ENCODE measurements at places on chromosomes 11 and 22. TPM values are rescaled to one million over a fixed set of nuclear protein-coding genes. Genes with fewer than 3 reads are reported as not detected.

ZBED5 gene
- 54.1 TPM for total RNA-seq

DNA sequence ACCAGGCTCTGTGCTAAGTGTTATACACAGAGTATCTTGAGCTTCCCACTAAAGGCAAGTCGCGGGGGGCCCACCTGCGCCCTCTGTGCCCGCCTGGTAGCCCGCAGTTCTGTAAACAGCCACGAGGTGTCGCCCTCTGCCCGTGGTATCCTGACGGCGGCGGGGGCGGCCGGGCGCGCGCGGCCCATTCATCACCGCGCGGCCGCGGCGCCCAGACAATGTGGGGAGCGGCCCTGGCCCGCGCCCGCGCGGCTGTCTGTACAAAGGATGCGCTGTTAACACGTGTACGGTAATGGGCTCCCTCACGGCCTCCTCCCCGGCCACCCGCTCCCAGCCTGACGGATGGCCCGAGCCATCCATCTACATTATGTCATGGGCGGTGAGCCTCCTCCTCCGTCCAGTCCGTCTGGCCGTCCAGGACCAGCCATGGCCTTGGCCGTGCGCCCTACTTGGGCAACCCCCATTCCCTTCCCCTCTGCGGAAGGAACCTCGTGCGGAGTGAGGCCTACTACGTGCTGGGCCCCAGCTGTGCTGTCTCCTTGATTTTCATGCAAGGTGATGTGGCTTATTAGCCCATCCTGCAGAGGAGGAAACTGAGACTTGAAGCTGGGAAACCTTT is 99.4 kb downstream of the MIAT start:
- peak overlapping the region; percentile 52 for H3K4me3 ChIP-seq
- H3K27ac ChIP-seq = no peak overlapping the region
- no peaks in the 10 kb centered on the region for H3K27me3 ChIP-seq
- peak; percentile 84 for DNase-seq
- no peaks in the 10 kb centered on the region for H3K36me3 ChIP-seq

CHST1 gene
- total RNA-seq = 1.7 TPM

DNA sequence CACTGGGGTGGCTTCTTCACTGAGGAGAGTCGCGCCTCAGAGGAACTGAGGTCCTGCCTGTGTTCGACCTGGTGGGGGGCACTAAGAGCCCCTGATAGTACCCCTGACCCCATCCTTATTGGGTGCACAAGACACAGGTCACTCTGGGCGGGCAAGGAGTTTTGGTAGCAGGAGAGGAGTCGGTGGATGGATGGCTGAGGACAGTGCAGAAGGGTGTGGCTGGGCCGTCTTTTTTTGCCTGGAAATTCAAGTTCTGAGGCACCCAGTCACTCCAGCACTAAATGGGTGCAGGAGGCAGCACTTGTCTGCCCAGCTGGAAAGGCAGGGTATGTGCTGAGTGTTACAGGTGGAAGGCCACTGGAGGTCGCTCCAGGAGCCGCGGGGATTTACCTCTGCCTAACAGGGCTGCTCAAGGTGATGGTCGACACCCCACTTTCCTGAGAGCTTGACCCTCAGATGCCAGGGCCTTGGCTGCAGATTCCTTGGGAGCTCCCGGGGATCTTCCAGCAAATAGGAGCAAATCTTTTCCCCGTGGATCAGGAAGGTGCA is 960 bp downstream of the TSSC4 start:
- no peak overlapping the region for H3K27ac ChIP-seq
- peaks cover 6% of the 10 kb centered on the region for H3K4me1 ChIP-seq
- no peaks in the 10 kb centered on the region for H3K27me3 ChIP-seq
- H3K36me3 ChIP-seq = no peaks in the 10 kb centered on the region
- peak overlapping the region; percentile 96 for H3K4me3 ChIP-seq
- DNase-seq = no peak

DNA sequence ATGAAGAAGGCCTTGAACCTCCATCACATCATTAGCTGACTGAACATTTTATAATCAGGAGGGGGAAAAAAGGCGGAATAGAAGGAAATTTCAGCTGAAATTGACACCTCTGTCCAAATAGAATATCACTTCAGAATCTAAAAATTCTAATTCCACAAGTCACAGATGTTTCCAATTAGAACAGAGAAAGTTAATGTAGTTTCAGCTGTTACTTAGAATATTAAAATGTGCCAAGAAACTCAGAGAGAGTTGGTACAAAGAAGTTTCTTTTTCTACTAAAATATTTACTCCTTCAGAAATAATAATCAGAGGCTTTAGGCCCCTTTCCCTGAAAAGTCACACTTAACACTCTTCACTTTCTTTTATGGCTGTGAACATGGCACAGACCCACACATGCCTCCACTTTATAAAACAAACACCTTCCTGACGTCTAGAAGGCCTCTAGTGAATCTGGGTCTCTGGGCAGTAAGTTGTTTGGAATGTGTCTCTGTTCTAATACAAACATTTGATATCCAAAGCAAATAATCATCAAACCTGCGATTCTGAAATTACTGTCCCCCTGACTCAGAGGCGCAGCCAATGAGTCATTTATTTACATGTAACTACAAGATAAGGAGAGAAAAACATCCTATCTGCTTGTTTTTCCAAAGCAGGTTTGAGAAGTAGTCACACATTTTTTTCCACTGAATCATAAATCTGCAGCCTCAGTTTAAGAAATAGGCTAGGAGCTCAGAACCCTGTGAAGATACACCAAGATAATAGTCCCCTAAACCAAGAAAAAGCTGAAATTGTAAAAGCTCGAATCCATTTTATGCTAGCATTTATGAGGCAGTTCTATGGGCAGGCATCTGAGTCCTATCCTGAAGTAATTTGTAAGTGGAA is 148.4 kb downstream of the ME3 start:
- no peak overlapping the region for H3K27ac ChIP-seq
- H3K4me3 ChIP-seq = no peak overlapping the region
- DNase-seq = no peak
- H3K36me3 ChIP-seq = no peaks in the 10 kb centered on the region
- no peaks in the 10 kb centered on the region for H3K27me3 ChIP-seq

OR51B2 gene
- total RNA-seq = not detected

- no peak overlapping the region for H3K4me3 ChIP-seq
- H3K27ac ChIP-seq = no peak overlapping the region
- no peaks in the 10 kb centered on the region for H3K27me3 ChIP-seq
Measured at GRCh38 chr11:86517557-86517956, 142.9 kb downstream of the CCDC81 start.

- no peak overlapping the region for H3K27ac ChIP-seq
- H3K4me3 ChIP-seq = no peak overlapping the region
- no peaks in the 10 kb centered on the region for H3K27me3 ChIP-seq
- no peak for DNase-seq
Measured at GRCh38 chr11:17588166-17588565, 41.1 kb downstream of the OTOG start.

DNA sequence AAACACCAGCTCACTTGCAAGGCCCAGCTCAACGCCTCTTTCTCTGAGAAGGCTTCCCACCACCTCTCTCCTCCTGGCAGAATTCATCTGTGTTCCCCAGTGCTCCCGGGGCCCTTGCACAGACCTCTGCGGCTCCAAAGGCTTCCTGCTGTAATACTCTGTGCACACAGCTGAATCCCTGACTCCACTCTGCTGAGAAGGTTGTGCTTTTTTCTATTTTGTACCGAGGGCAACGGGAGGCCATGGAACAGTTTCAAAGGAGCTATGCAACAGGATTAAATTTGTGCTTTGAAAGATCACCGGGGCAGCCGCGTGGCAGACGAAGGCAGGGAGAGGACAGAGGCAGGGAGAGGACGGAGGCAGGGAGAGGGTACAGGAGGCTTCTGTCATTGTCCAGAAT is 49.2 kb upstream of the SYT7 start:
- no peaks in the 10 kb centered on the region for H3K36me3 ChIP-seq
- no peaks in the 10 kb centered on the region for H3K27me3 ChIP-seq
- H3K4me1 ChIP-seq = peaks cover 6% of the 10 kb centered on the region
- DNase-seq = no peak
- no peak overlapping the region for H3K4me3 ChIP-seq

GRCh38 chr22:25120761-25121212 is 78.9 kb upstream of the CRYBB3 start:
- DNase-seq = no peak
- H3K4me1 ChIP-seq = peaks cover 11% of the 10 kb centered on the region
- H3K27me3 ChIP-seq = no peaks in the 10 kb centered on the region
- H3K36me3 ChIP-seq = no peaks in the 10 kb centered on the region

DNA sequence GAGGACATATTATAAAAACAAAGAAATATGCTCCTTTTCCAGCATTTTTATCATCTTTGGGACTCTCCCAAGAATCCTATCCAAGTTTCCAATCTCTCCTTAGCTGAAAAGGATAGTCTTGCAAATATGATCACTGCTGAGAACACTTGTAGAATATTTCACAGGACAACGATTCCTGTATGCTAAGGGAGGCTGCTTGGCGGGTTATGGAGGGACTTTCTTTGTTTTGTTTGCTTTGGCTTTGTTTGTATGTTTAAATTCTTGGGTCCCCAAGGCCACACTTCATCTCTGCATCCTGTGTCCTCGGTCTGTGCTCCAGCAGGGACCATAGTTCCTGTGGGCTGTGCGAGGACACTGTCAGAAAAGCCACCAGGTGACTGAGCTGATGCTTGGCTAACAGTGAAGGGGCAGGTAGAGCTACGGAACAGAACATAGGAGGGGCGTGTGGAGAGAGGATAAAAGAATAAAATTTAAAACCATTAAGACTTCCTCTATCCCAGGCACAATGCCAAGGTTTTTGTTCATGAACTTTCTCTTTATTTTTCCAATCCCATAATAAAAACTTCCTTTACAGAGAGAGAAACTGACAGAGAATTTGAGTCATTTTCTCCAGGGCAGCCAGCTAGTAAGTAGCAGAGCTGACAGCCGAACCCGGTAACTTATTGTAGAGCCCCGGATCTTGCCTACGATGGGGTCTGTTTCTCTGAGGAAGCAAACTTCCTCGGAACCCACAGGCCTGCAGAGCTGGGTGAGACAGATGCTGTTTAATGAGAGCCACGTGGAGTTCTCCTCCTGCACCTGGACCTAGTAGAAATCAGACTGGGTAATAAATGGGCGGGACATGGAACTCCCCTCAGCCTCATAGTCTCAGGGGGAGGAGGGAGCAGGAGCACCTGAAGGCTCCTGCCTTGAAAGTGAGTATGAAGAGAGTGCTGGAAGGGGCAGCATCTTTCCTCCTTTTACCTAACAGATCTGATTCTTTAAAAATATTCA is at the start of gene IZUMO1R:
IZUMO1R (plus strand) TSS at position 615 of the 993 bp plus-strand sequence. CDS start 1,057 bp downstream, outside the sequence.
- DNase-seq = no peak
- H3K4me3 ChIP-seq = 0 out of 2 replicates have a peak within 1 kb of the TSS, but pooled peaks have one; percentile 36
- H3K27ac ChIP-seq = no peak within 1 kb of the TSS
- H3K36me3 ChIP-seq = no peaks in the 10 kb centered on the region
- H3K27me3 ChIP-seq = no peaks in the 10 kb centered on the region

- no peak for DNase-seq
- no peak overlapping the region for H3K27ac ChIP-seq
- no peak overlapping the region for H3K4me3 ChIP-seq
- no peaks in the 10 kb centered on the region for H3K36me3 ChIP-seq
Measured at GRCh38 chr22:45885171-45885840, 91.7 kb downstream of the WNT7B start.

GRCh38 chr22:43504068-43504467 is 92.3 kb downstream of the MPPED1 start:
- no peak for DNase-seq
- H3K4me1 ChIP-seq = no peaks in the 10 kb centered on the region
- no peak overlapping the region for H3K4me3 ChIP-seq
- no peaks in the 10 kb centered on the region for H3K36me3 ChIP-seq
- no peak overlapping the region for H3K27ac ChIP-seq
- H3K27me3 ChIP-seq = no peaks in the 10 kb centered on the region

CCDC88B gene
- 12.3 TPM for total RNA-seq

NCR3LG1 gene
- 1.9 TPM for total RNA-seq

DNA sequence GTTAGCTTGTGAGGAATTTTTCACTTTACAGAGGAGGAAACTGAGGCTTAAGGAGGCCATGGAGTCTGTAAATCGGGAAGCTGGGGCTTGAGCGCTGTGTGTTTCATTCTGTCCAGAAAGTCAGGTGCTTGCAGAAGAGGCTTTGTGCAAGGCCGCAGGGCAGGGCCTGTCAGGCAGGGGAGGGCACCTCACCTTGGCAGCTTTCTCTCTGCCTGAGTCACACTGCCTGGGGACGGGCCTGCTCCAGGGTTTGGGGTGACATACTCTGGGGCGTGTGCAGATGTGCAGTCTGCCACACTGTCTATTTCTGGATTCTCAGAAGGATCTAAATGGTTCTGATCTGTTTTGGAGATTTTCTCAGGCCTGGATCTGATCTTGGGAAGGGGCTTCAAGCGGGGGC is 8.4 kb downstream of the INCENP start:
- no peaks in the 10 kb centered on the region for H3K4me1 ChIP-seq
- no peaks in the 10 kb centered on the region for H3K27me3 ChIP-seq
- H3K36me3 ChIP-seq = peaks cover 6% of the 10 kb centered on the region
- no peak for DNase-seq
- no peak overlapping the region for H3K27ac ChIP-seq

DNA sequence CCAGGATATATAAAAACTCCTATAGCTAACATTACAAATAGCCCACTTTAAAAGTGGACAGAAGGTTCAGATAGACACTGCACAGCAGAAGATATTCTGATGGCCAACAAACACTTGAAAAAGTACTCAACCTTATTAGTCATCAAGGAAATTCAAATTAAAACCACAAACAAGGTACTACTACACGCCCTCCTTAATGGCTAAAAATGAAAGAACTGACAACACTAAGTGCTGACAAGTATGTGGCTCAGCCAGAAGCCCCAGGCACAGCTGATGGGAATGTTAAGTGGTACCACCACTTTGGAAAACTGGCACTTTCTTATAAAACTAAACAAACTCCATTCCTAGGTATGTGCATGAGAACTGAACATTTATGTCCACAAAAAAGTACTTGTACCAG is 320.1 kb downstream of the TBC1D22A start:
- no peak for DNase-seq
- no peaks in the 10 kb centered on the region for H3K27me3 ChIP-seq
- no peak overlapping the region for H3K4me3 ChIP-seq

GRCh38 chr11:74321487-74322188 is 10.2 kb upstream of the P4HA3 start:
- H3K27ac ChIP-seq = no peak overlapping the region
- H3K27me3 ChIP-seq = no peaks in the 10 kb centered on the region
- H3K4me1 ChIP-seq = no peaks in the 10 kb centered on the region
- peak; percentile 70 for DNase-seq
- no peaks in the 10 kb centered on the region for H3K36me3 ChIP-seq
- H3K4me3 ChIP-seq = no peak overlapping the region

DNA sequence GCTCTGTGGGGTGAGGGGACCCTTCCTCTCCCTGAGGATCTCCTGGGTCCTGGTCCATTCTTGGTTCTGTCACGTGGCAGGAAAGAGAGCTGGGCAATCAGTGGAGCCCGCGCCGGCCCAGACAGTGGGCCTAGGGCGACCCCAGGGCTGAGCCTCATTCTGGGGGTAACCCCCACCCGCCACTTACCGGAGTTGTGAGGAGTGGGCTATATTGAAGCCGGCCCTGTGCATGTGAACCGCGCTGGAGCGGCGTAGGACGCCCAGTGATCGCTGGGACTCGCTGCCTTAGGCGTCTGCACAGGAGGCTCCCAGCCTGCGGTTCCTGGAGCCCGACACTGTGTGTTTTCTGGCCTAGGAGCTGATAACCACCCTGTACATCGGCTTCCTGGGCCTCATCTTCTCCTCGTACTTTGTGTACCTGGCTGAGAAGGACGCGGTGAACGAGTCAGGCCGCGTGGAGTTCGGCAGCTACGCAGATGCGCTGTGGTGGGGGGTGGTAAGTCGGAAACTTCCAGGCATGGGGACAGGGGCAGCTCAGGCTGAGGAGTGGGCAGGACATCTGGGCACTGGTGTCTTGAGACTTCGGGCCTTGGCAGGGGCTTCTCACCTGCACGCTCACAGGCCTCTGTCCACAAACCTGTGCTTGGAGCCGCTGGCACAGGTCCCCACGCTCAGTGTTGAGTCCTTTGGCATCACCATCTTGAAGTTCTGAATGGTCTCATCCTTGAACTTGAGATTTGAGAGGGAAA is 127.1 kb downstream of the KCNQ1OT1 start:
- no peak overlapping the region for H3K27ac ChIP-seq
- no peaks in the 10 kb centered on the region for H3K36me3 ChIP-seq
- H3K4me3 ChIP-seq = no peak overlapping the region
- peaks cover 16% of the 10 kb centered on the region for H3K27me3 ChIP-seq
- no peaks in the 10 kb centered on the region for H3K4me1 ChIP-seq
- no peak for DNase-seq
